Suprapubic skin (tissue), 4 donors: ENCODE measurements at places on chromosomes 13 and 19. TPM values are rescaled to one million over a fixed set of nuclear protein-coding genes. Genes with fewer than 3 reads are reported as not detected.

The FCGBP gene
- total RNA-seq: 254 TPM

The AMH gene
- 3.9 TPM for total RNA-seq

The C19orf73 gene
- 9.3 TPM for total RNA-seq

The ZNF135 gene
- total RNA-seq: 10.0 TPM

The APLP1 gene
- 0.89 TPM for total RNA-seq

The GFY gene
- not detected for total RNA-seq

The ZNF69 gene
- total RNA-seq: 3.8 TPM

The PPAN gene
- total RNA-seq: 47.5 TPM

The URAD gene
- not detected for total RNA-seq
